SK-N-SH treated with all-trans-retinoic acid at 6 μM for 48 hours (cell line): ENCODE measurements at places on chromosomes 16 and 17.
A peak's percentile ranks its signal among the peaks of the same experiment; 100 is the strongest.

DNA sequence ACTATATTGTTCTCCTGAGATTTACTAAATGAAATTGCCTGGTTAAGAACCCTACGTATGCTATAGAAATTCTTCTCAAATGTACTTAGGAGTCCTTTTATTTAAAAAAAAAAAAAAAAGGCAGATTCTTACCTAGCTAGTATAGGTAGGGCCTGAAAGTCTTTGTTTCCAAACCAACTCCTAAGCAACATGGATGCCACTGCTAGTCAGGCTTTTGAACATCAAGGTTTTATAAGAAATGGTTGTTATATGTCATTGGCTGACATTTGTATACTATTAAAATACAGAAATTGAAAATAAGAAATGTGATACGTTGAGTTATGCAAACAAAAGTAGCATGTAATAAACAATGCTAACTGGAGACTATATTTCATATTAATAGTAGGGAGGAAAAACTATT is 1.2 kb downstream of the EVI2A start:
- ATAC-seq: no peak

GRCh38 chr16:30773826-30774225 is 11.7 kb downstream of the RNF40 start:
- no peak for ATAC-seq

DNA sequence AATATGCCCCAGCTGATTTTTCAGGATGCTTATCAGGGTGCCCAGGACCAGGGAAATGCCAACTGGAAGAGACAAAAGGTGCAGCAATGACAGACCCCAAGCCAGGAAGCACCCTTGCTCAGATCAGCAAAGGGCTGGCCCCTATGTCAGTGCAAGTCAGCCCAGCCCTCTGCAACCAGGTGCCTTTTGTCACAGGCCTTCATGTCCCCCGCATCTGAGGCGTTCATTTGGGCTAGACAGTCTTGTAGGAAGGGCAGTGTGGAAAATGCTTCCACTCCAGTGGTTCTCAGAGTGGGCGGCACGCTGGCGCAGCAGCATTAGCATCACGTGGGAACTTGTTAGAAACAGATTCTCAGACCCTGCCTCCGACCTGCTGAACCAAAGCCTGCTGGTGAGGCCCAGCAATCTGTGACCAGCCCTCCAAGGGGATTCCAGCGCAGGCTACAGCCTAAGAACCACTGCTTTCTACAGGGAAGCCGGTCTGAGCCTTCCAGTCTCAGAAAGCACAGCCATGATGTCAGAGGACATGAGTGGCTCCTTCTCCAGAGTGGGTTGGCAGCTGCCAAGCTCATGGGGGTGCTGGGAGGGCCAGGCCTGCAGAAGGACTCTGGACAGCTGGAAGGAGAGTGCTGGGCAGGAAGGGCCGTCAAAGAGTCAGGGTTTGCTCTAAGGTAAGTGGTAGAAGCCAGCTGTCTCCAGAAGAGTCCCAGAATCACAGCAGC is 13.1 kb downstream of the SLC47A2 start:
- ATAC-seq: peak; percentile 11

DNA sequence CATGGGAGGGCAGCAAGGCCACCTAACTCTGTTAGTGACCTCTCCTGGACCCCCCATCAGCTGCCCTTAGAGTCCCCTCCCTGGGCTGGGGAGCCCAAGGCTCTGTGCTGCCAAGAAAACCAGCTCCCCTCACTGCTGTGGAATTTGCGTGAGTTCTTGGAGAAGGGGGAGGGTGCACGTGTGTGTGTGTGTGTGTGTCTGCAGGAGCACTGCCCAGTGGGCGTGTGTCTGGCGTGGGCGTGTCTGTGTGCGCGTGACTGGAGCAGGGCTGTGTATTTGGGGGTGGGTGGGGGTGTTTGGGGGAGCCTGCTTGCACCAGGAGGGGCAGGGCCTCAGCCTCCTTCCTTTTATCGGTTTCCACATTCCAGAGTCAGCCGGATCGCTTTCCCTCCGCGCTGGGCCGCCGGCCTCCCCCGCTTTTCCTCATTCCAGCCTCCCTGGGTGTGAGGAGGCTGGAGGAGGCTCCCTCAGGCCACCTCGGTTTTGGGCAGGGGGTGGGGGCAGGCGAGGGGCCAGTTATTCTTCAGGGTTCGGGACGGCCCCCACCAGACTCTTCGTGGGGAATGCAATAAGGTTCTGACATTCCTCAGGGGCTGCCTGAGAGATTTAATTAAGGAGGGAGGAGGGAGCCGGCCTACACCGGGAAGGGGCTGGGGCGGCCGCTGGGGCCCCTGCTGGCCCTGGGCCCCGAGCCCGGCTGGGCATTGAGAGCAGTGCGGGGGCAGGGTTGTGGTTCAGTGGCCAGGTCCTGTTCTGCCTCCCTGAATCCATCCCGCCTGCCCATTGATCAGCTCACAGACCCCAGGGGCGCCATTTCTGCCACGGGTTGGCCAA is 2.5 kb downstream of the VASN start:
- peak; percentile 44 for ATAC-seq

DNA sequence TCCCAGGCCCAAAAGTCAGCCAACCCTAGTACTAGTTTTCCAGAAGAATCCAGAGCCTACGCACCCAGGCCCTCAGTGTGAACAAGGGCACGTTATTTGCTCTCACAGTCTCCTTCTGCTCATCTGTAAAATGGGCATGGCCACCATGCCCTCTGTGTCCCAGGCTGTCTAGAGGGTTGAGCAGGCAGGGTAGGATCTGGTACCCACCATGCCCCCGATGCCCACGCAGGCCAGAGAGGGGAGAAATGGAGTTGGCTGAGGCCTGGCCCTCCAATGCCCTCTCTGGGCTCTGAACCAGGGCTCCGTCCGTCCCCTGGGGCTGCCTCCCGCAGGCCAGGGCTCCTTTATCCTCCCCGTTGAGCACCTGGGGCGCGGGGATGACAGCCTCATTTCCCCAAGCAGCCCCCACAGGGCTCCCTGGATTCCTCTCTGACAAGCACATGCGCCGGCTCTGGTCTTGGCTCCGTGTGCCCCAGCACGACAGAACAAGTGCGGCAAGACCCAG is 9.1 kb upstream of the BAHCC1 start:
- no peak for ATAC-seq

DNA sequence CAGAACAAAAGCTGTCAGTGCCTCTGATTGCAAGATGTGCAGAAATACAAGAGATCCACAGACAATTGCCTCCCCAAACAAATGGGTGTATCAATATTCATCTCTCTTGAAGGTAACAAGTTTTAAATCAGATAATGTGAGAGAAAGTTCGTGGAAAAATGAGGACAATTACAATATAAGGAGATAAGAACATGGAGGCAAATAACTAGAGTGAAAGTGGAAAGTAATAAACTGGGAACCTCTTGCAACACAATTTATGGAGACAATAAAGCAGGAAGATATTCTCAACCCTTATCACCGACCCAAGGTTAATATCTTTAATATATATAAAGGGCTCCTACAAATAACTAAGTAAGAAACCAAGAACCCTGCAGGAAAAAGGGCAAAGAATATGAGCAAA is 14.2 kb upstream of the KRT19 start:
- ATAC-seq: no peak

DNA sequence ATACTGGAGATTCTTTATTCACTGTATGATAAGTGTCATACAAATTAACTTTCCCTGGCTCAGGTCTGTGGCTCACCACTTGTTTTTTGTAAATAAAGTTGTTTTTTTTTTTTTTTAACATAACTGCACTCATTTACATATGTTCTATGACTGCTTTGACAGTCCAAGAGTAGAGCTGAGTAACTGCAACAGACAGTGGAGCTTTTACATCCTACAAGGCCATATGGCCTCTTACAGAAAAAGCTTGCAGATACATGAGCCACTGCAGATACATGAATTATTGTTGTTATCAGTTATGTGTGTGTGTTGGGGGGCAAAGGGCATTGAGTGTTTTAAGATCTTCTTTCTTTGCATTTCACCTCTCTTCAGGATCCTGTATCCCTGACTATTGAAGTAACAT is 311.7 kb downstream of the BCAS3 start:
- ATAC-seq: no peak

GRCh38 chr17:63573634-63574033 is 23.4 kb downstream of the DCAF7 start:
- peak; percentile 55 for ATAC-seq

- no peak for ATAC-seq
Measured at GRCh38 chr17:57946798-57947358, 8.3 kb downstream of the CUEDC1 start.

- no peak for ATAC-seq
Measured at GRCh38 chr16:87160701-87161337, 156.4 kb downstream of the C16orf95 start.

DNA sequence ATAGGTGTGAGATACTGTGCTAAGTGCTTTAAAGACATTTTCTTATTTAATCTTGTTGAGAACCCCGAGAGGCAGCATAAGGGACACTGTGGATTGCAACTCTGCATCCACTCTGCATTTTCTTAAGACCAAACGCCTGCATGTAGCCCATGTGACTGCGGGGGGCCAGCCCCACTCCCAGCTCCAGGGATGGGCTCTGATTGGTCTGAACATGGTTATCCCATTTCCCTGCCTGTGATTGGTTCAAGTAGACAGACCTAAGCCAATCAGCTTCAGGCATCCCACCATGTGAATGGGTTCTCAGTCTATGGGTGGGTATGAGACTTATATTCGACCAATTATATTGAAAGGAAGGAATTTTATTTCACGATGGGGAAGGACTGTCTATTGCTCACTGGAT is 33.2 kb upstream of the USP7 start:
- peak; percentile 36; the same call in 2 of the 3 replicates for ATAC-seq

DNA sequence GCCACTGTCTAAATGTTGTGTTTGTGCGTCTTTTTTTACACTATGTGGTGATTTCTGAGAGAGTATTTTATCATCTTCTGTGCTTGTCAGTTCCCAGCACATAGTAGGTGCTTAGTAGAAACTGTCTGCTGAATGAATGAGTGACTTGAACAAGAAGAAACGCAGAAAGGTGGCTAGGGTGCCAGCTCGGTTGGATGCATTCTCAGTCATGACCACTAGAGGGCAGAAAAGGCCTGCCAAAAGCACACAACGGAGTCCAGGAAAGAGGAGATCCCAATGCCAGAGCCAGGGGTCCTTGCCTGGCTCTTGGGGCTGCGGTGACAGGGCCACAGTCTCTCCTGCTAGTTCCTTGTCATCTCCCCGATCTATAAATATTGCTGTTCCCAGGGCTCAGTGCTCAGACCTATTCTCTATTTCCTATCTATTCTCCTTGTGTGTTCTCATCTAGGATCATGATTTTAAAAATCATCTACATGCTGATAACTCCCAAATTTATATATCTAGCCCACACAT is 57.3 kb upstream of the CCL1 start:
- peak; percentile 90 for ATAC-seq

DNA sequence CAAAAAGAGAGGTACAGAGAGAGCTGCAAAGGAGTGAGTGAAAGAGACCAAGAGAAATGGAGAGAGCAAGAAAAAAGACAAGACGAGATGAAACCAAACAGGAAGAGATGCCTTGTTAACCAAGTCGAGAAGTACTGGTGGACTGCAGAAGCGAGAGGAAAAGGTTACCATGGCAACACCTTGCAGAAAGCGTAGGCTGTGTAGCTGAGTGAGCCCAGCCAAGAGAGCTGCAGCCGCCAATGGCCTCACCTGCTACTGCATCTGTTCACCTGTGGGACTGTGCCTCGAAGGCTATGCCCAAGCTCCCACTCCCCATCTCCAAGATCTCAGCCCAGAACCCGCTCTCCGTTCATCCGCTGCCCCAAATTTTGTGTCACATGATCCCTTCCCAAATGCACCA is 161.3 kb downstream of the SLC39A11 start:
- ATAC-seq: no peak

DNA sequence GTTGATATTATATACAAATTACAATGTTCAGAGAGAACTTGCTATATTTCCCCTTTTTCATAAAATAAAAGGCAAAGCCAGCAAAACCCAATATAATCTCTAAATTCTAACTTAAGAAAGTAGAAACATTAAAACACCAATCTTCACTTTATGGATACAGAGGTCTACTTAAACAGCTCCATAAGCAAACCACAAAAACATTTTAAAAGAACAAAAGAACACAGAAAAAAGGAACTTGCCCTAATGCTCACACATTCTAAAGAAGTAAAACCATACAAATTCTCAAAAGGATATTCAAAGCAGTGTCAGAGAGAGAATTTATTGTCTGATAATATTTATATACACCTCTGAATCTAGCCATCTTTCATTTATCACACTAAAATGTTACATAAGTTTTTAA is 606 bp downstream of the ABCA10 start:
- ATAC-seq: no peak

GRCh38 chr16:19696328-19696727 is 21.7 kb downstream of the KNOP1 start:
- ATAC-seq: peak; percentile 13

DNA sequence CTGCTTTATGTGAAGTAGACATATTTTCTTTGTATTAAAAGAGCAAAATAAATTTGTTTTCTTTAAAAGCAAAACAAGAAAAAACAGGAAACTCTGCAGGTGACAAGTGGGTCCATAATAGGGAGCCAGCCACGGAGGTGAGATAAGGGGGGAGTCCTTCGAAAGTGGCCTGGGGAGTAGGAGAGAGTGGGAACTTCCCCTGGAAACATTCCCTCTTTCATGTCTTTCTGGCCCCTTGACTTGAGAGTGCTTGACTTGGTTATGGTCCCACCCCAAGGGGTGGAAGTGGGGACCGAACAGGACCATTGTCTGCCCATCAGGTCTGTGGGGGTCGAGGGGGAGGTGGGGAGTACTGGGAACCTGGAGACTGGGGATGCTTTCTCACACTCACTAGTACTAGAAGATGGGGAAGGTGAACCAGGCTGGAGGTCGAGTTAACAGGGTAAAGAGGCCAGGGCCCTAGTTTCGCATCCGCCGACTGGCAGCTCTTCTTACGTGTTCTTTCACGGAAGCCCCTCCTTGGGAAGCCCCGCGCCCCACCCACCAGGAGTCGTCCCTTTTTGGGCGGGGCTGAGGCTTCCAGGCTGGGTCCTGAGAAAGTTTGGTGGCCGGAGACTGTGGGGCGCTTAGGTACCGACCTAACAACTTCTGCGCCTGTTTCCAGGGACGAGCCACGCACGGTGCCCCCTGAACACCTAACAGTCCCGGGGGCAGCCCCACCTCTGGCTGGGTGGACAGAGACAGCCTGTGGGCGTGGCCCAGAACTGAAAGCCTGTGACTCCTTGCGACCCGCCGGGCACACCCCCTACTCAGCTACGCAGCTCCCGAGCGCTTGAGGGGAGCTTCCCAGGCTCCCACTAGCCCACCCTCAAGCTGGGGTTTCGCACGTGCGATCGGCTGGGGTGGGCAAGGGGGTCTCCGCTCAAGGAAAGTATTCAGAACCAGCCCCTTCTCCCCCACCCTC is 790 bp downstream of the TRADD start:
- peak; percentile 19 for ATAC-seq

DNA sequence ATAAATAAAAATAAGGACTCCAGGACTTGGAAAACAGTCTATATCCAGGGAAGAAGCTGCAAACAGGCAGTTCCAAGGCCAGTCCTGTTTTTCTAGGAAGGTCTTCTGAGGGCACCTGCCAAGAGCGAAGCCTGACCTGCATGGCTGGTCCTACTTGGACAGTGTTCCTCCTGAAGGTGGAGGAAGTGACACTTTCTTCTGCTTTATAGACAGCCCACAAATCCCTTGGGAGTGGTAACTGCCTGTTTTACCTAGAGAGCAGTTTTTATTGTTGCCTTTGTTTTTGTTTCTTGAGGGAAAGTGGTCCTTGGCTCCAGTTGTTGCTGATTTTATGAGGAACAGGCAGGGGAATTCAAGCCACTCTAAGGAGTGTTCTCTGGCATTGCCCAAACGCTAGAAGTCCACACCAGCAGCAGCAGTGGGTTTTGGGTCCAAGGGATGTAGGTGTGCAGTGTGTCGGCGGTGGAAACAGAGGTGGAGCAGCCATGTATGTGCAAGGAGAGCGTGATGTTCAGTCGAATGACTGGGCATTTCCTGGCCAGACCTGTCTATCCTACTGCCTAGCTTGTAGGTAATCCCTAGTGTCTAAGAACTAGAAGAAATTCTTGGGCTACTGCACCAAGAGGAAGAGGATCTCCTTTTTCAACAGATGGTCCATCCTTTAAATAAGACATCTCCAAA is 35.3 kb downstream of the LDHD start:
- no peak for ATAC-seq
